ENCODE measurements at places on chromosomes 7 and 10.
A peak's percentile ranks its signal among the peaks of the same experiment; 100 is the strongest.

GRCh38 chr10:513393-513792 is 176.1 kb downstream of the DIP2C start:
- no peak for DNase-seq

GRCh38 chr7:5450549-5451327 is 27.1 kb upstream of the TNRC18 start:
- DNase-seq: peak; percentile 8

- no peak for DNase-seq
Measured at GRCh38 chr10:103789771-103790201, 65.6 kb downstream of the SH3PXD2A start.

DNA sequence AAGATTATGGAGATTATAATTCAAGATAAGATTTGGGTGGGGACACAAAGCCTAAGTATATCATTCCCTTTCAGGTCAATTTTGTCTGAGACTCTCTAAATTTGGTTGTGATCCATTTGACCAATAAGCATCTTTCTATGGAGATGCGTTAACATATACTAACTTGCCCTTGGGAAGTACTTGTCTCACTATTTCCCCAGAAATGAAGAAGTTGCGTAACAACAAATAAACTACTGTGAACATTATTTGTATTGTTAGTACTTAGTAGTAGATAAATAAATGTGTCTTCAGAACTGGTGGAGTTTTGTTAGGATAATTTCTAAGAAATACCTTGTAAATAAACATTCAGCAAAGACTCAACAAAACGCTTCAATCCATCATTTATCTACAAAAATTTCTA is 127.3 kb upstream of the LYZL2 start:
- no peak for DNase-seq

DNA sequence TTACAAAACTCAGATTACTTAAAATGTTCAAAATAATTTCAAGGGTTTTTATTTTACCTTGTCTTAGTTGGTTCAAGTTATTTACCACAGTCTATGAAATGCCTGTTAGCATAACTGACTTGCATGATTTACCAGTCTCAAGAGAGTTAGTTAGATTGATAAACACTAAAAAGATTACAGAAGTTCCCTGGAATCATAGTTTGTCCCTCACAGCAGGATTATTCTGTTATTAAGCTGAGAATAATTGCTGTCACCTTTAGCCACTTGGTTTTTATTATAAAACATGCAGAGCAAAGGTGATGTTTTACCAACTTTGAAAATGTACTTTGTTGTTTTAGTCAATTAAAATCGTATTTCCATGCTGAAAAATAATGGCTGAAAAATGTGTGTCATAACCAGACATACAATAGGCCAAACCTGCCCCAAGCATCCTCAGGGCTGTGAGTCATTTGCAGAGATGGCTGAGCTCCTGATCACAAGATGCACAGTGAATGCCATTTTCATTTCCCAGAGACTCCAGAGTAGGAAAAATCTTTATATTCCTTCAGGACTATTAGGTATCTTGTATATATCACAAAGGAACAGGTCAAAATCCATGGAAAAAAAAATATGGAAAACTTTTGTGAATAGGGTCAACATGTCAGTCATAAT is 87.8 kb upstream of the DKK1 start:
- no peak for DNase-seq

GRCh38 chr7:100649826-100650565 is 6.3 kb downstream of the ACTL6B start:
- DNase-seq: no peak

DNA sequence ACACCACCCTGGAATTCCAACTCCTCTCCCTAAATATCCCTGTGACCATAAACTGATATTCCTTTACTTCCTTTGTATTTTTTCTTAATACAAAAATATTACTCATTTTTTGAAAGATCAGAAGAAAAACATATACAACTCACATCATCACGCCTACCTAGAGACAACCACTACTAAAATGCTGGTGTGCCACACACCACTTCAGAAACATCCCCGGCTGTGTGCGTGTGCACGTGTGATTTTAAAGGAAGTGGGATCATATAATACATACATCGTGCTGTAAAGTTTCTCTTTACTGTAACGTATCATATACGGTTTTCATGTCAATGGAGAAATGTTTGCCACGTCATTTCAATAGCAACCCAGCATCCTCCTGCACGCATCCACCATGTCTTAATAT is 76.5 kb downstream of the ITIH5 start:
- DNase-seq: no peak

- no peak for DNase-seq
Measured at GRCh38 chr7:34939175-34939574, 98.1 kb downstream of the DPY19L1 start.

GRCh38 chr7:152522571-152523067 is 86.8 kb upstream of the KMT2C start:
- DNase-seq: no peak

DNA sequence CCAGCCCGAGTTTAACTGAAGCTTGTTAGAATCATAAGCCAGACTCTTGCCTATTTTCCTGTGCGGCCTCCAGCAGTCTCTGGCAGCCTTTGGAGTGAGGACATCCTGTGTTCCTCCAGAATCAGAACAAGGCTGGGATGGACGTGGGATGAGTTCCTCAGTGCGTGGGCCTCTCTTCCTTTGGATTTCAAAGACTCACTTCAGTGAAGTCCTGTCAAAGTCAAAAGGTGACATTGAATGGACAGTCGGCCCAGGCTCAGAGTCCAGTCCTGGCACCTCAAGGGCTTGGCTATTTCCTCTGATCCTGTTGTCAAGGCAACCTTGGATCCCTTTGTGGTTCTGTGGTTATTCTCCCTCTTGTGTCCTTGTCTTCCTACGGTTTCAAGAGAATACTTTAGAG is 21.4 kb upstream of the SMC3 start:
- no peak for DNase-seq

DNA sequence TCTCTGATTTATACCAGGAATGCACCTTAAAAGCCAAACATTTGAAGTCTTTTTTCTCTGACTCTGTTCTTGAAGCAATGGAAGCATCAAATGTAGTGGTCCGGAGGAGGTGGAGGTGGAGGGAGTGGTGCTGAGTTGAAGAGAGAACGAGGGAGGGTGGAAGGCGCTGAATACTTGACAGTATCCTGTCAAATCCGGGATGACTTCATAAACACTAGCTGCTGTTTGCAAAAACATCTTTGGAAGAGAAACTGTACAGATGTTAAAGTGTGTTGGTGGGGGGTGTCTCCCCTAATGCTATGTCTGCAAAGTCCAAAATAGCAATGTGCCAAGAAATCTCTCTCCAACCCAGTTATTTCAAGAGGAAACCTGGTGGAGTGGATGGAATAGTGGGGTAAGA is 328.5 kb upstream of the AUTS2 start:
- no peak for DNase-seq

DNA sequence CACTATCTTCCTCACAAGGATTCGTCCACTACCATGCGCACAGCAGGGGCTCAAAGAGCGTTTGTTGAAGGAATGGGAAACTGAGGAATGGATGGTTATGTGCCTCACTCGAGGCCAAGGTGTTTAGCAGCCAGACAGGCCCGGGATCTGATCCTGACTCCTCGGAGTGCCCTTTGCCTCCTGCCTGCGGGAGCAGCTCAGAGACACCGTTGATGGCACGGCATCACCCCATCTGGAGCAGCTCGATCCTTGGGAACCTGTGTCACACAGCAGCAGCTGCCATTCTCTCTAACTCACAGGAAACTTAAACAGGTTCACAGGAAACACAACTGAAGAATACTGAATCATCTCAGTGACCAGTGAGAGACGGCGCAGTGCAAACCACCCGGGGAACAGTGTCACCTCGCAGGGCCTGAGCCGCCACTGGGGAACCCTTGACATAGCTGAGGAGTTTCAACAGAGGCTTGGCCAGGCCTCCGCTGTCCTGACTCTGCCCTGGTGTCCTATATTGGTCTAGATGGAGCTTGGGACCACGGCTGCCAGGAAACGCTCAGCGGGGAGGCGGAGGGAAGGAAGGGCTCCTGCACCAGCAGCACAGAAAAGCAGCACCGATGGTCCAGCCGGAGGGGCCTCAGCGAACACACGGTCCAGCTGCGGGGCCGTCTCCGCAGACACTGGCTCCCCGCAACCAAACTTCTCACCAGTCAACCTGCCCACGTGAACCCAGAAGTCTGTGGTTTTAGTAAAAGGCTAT is 169.4 kb downstream of the ADARB2 start:
- no peak for DNase-seq

- no peak for DNase-seq
Measured at GRCh38 chr10:60427709-60428386, 38.2 kb upstream of the ANK3 start.

DNA sequence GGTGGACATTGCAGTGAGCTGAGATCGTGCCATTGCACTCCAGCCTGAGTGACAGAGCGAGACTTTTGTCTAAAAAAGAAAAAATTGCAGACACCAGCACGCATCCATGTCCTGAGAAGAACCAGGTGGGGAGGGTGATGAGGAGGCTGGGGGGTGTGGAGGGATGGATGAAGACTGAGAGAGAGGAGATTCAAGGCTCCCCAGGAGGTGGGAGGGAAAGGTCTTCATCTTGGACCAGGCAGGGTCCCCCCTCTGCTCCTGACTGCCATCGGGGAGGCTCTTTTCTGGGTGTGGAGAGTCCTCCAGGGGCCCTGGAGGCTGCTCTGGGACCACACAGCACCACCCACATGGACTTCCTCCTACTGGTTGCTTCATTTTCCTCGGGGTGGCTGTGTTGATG is 1.5 kb downstream of the SCART1 start:
- DNase-seq: no peak

DNA sequence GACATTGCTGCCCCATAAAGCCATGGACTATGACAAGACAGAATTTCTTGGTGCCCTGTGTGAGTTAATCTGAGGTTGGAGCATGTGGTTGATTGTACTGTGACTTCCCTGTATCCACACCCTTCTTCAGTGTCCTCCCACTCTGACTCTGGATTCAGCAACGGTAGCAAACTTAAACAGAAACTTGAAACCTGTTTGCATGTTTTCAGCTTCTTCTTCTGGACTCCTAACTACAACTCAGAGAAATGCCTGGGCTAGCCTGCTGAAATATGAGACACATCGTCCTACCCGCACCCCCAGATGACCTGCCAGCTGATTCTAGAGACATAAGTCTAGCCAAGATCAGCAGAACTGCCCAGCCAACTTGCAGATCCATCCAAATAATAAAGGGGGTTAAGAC is 78.4 kb downstream of the IPMK start:
- no peak for DNase-seq

DNA sequence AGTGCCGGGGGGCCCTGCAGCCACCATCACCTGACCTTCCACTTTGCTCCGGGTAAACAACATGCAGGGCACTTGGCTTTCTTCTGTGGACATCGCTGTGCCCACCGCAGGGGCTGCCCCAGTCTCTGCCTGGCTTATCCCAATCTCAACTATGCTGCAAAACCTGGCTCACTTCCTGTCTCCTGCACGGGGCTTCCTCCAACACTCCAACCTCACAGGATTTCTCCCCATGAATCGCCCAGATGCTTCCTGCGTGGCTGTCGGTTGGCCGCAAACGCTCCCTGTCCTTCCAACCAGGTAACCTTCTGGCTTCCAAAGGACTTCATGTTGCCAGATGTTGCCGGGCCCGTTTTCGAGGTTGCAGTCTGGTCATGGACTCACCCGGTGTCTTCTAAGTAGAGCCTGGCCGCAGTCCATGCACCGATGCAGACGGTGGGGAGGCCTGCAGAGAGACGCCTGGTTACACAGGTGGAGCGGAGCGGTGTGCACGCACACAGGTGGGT is 109.0 kb downstream of the VIPR2 start:
- DNase-seq: no peak
